NCI-H82 (cell line): ENCODE measurements at places on chromosomes 6 and 20.

DNA sequence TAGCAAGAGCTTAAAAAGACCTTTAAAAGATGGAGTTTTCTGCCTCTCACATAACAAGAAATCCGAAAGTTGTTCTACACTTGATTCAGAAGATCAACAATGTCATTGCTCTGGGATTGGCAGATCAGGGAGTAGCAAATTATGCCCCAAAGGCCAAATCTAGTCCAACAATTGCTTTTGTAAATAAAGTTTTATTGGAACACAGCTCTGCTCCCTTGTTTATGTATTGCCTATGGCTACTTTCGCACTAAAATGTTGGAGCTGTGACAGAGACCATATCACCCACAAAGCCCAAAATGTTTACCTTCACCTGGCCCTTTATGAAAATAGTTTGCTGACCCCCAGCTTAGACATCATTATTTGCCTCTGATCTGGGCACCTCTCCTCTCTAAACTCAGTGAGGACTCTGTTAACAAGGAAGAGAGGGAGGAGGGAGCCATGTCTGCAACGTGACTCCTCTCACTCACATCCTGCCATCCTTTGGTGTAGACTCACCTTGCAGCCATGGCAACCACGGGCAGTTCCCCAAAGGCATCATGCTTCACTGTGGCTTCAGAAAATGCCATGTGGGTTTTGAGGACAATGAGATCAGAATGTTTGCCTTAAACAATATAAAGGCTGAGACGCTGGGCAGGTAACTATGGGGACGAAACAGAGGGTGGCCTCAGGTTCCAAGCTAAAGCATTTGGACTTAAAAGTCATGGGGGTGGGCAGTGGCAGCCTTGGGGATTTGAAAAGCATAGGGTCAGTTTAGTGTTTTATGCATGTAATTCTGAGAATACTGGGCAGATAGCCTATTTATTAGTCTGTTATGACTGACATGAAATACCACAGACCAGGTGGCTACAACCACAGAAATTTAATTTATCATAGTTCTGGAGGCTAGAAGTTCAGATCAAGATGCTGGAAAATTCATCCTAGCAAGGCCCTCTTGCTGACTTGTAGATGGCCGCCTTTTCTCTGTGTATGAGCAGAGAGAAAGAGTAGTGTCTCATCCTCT lies 149.7 kb upstream of the TNFAIP3 start:
- no peak for DNase-seq

GRCh38 chr6:105587349-105588122 lies 184.7 kb upstream of the PREP start:
- no peak for DNase-seq

DNA sequence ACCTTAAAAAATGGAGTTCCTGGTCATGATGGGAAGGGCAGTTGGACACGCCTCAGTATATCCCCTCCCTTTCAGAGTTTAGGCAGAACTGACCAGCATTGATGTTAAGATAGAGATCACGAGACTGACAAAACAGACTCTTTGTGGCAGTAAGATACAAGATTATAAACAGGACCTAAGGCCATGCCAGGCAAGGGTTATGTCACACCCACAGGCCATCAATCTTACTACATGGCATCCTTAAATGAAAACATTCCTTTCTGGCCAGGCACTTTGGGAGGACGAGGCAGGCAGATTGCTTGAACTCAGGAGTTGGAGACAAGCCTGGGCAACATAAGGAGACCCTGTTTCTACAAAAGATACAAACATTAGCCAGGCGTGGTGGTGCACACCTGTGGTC lies 129.3 kb upstream of the MLN start:
- no peak for DNase-seq

GRCh38 chr6:156795825-156796224 lies 18.6 kb downstream of the ARID1B start:
- DNase-seq, result no peak

DNA sequence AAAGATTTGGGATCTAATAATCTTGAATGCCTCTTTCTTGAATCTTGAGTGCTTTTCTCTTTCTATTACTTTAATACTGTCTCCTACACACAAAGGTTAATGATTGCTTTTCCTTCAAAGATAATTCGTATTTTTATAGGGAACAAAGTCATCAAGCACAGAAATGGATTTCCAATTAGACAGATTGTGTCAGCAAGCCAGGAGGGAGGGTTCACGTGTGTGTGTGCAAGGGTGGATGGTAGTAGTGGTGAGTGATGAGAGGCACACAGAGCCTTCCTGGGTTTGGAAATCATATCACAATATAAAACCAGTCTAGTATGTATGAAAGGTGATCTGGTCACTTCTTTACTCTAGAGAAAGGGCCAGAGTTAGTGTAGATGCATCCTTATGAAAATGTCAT lies 51.2 kb upstream of the NEDD9 start:
- DNase-seq, result no peak

DNA sequence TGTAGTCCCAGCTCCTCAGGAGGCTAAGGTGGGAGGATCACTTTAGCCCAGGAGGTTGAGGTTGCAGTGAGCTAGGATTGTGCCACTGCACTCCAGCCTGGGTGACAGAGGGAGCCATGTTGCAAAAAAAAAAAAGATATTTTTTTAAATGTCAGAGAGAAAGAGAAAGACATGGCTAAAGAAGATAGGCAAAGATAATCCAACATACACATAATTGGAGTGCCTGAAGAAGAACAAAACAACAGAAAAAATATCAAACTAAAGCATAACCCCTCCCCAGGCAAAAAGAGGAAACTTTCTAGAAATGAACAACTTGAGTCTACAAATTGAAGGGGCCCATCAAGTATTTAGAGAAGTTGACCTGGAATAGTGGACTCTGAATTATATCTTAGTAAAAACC lies 14.0 kb upstream of the GRM4 start:
- no peak for DNase-seq

DNA sequence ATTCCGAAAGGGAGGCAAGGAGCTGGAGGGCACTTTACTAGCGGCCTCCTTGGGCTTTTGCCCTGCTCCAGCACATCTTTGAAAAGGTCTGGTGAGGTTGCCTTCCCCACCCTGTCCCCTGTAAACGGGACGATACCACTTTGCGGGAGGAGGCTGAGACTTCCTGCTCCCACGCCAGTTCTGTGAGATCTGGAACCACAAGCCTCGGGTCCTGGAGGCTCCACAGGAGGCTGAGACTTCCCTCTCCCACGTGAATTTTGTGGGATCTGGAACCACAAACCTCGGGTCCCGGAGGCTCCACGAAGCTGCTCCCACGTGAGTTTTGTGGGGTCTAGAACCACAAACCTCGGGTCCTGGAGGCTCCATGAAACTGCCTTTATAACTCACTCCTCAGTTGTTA lies 209.3 kb downstream of the DLL1 start:
- no peak for DNase-seq

GRCh38 chr20:4808872-4809271 lies 87.2 kb downstream of the PRND start:
- no peak for DNase-seq

GRCh38 chr6:79784395-79784753 lies 153.2 kb downstream of the SH3BGRL2 start:
- DNase-seq, result no peak

DNA sequence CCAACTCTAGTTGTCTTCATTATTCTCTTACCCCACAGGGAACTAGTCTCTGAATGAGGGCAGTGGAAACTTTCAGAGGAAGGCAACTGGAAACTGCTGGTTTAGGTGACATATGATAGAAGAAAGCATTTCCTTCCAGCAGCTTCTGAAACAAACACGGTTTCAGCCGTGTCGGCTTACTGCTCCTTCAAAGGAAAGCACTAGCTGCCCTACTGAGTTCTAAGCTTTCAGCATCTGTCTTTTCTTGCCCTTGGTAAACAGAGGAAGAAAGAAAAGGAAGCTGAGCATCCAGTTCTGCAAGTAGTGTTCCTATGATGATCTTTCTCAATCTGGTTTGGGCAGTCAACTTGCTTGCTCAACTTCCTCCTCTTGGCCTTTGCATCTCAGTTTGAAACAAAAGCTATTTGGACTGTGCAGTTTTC lies 117.5 kb upstream of the CEP85L start:
- DNase-seq, result no peak

DNA sequence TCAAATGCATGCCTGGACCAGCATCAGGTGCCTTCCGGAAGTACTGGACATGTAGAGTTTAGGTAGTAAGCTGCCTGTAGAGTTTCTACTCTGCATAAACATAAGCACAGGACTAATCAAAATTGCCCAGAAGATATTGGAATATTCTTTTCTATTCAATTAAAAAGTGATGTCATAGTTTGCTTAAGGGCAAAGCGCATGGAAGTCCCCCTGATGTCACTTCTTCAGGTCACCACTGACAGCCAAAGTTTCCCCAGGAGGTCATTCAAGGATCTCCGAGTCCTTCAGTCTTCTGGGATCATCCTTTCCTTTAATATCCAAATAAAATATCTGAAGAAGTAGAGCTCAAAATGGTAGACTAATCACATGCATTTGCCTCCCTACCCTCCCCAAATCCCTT lies 17.5 kb upstream of the RIN2 start:
- DNase-seq, result no peak

GRCh38 chr6:79137671-79138070 lies 59.6 kb upstream of the PHIP start:
- DNase-seq, result no peak

- DNase-seq, result peak; percentile 50
These were observed 33.2 kb upstream of the SLC22A23 start for GRCh38 chr6:3489961-3490624.

DNA sequence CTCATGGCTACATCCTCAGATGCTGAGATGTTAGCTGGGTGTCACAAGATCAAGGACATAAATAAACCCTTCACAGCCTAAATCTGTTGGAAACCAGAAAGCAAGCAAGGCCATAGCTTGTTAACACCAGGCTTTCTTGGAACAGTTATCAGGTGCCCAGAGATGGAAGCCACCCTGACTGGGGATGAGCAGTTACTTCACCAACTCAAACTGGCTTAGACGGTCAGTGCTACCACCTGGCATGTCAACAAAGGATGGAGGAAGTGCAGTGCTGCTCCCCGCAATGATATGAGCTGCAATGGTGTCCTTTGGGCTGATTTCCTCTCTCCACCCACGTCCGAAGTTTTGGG lies 28.9 kb upstream of the SMIM29 start:
- no peak for DNase-seq

GRCh38 chr20:51856432-51856831 lies 54.1 kb upstream of the SALL4 start:
- no peak for DNase-seq

DNA sequence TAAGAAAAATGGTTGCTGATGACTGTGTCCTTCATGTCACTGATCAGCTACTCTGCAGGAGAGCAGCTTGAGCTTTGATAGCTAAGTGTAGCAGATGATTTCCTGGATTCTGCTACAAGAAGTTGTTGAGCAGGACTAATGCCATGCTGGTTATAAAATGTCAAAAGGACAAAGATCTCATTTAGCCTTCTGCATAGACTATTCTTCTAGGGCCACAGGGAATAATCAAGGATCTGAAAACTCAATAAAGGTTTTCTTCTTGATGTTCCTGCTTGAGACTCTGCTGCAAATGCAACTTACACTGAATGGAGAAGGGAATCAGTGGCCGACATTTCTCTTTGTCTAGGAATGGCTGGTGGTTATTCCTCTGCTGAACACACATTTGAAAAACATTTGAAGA lies 360.3 kb upstream of the PTCHD4 start:
- no peak for DNase-seq

DNA sequence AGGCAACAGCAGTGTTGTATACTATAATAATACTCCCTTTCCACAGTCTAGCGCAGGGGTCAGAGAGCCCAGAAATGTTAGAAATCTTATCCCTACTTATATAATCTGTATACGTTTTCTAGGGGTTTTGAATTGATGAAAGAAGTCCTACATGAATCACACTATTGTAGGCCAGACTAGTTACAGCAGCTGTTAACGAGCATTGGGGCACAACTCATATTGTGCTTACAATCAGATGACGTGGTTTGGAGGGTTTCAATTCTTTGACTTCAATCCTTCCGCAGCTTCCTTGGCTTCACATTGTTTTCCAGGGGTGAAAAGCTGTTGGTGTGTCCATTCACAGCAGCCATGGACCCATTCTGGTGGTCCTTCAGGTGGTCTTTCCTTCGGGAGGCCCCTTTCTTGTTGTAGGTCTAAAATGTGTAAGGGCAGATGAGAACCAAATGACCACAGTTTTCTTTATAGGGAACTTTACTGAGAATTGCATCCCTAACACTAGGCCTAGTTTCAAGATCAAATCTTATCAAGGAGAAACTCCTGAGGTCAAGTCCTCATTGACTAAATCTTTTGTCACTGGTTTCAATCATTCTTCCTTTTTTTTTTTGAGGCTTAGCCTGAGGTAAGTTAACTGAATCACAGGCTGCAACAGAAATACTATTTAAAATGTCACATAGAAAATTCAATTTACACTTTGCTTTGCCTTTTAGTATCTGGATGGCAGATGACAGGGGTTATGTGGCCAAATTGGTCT lies 79.7 kb downstream of the ELOVL5 start:
- no peak for DNase-seq

- no peak for DNase-seq
These were observed 221.9 kb upstream of the CDH4 start for GRCh38 chr20:61030130-61030529.

- DNase-seq, result peak; percentile 13
These were observed 642 bp downstream of the NKX2-2 start for GRCh38 chr20:21513181-21513663.

GRCh38 chr6:19616022-19616421 lies 221.1 kb upstream of the ID4 start:
- DNase-seq, result no peak

DNA sequence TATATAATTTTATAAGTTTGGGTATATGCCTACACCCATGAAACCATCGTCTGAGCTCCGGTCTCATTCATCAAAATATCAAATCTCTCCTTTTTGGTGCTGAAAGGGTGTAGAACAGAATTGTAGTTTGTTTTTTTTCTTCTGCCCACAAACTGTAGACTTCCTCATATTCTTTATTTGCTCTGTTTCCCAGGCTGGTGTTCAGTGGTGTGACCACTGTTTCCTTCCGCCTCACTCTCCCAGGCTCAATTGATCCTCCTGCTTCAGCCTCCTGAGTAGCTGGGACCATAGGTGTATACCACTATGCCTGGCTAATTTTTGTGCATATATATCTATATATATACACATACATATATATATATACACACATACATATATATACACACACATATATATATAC lies 139.6 kb upstream of the HCRTR2 start:
- DNase-seq, result no peak
